ENCODE measurements at places on chromosomes 4 and X. TPM values are rescaled to one million over a fixed set of nuclear protein-coding genes. Genes with fewer than 3 reads are reported as not detected.

The PGAM4 gene
- not detected for polyA plus RNA-seq

The SLIT2 gene
- 49.7 TPM for polyA plus RNA-seq

The MAGEB1 gene
- polyA plus RNA-seq, result not detected

The DAPP1 gene
- 1.8 TPM for polyA plus RNA-seq

The BRS3 gene
- polyA plus RNA-seq, result 0.06 TPM

The CD38 gene
- 0.89 TPM for polyA plus RNA-seq

The PNMA3 gene
- polyA plus RNA-seq, result 16.7 TPM

- no peak for DNase-seq
Observed at GRCh38 chrX:65609237-65609636, 58.2 kb upstream of the MSN start.

- no peak for DNase-seq
Observed at GRCh38 chr4:55378617-55379467, 16.9 kb upstream of the TMEM165 start.

DNA sequence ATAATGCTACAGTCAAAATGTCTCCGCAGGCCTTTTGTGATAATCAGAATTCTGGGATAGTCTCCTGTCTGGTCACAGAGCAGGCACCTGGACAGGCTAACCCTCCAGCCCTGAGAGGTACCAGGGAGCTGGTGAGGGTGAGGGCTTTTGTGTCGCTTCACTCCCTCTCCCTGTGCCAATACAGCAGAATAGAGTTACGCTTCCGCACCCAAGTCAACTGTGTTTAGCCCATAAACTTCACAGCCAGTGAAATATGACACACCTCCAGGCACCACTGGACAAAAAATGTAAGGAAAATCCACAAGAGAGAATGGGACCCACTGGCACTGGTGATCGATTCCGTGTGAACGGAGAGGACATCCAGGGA is 1.3 kb downstream of the GAK start:
- no peak for DNase-seq

GRCh38 chrX:12946838-12947544 is 27.9 kb upstream of the TMSB4X start:
- peak; percentile 36 for DNase-seq

DNA sequence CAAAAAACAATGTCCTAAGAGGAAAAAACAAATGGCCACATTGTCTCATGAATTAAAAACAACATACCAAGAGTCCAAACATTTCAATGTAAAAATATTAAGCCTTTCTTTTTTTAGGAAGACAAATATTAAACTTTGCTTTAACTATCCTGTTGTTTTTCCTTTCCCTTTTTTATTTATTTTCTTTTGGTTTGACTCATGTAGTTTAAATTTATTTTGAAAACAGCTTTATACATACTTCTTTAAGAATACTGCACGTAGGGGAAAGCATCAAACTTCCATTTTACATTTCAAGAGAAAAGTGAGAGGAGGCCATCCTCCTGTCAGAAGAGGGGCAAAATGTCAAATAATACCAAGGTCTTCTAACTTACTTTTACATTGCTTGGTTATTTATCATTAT is 8.7 kb downstream of the GAB1 start:
- no peak for DNase-seq

GRCh38 chr4:118775405-118775804 is 60.5 kb downstream of the SEC24D start:
- no peak for DNase-seq

DNA sequence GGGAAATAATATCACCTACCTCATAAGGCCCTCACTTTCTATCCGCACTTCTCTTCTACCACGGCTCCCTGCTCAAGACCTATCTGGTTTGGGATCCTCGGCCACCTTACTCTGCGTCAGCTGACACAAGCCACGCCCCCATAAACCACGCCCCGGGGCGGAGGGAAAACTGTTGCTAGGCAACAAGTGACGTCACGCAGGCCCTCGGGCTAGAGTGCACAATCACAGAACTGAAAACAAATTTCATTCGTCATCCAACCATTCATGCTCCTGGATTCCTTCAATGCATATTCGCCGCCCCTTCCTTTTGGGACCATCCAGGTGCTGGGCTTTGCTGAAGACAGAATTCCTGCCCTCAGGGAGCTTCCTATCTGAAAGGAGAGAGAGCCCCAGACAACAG is 66.3 kb downstream of the SMC1A start:
- DNase-seq, result no peak

GRCh38 chr4:821631-822030 is 4.3 kb downstream of the CPLX1 start:
- DNase-seq, result no peak

DNA sequence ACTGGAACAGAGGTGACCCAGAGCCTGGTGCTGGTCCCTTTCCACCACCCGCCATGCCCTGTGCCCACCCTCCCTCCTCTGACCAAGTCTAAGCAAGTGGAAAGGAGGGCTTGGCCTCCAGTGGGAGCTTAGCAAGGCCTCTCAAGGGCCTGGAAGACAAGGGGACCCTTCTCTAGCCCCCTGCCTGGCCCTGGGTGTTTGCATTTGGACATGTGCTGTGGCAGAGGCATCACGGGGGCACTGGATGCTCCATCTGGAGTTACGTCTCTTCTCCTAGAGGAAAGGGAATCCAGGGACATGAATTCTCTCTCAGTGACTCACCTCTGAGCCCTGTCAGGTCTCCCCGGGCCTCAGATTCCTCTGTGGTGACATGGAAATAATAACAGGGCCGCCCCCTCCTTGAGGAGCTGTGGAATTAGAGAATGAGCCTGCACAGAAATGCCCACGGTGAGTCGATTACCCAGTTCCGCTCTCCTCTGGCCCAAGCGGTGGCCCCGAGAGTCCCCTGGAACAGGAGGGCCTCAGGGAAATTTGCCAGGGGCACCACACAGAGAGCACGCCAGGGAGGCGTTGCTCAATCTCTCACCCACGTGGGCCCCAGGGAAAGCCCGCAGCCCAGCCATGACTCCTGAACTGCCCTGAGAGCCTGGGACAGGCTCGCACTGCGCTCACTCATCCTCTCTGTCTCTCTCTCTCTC is 189.6 kb downstream of the BCOR start:
- DNase-seq, result no peak

DNA sequence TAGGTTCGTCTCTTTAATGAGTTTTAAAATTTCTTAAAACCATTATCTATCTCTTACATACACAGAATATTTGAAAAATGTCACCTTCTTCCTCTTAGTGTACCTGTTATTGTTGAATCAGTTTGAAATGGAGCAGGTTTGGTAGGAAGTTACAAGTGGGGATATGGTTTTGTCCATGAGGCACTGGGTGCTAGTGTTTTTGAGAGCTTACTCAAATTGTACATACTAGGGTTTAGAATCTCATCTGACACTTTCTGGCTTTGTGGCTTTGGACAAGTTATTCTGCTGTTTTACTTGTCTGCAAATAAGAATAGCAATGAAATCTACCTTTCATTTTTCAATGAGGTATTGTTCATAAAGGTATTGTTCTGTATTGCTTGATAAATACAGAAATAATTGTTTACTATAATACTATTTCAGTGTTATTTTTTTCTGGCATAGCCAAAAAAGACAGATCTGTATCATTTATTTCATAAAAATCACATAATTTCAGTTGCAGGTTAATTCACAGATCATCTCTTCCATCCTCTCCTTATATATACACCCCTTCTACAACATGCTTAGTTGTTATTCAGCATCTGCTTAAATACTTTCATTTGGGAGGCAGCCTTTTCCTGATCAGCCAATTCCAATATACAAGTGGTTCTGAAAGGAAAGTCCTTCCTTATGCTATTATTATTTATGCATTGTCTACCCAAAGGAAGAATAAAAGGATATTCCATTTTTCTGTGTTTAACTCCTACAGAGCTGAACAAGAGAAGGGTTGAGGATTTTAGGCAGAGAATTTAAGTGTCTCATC is 13.3 kb downstream of the NCAPG start:
- no peak for DNase-seq

DNA sequence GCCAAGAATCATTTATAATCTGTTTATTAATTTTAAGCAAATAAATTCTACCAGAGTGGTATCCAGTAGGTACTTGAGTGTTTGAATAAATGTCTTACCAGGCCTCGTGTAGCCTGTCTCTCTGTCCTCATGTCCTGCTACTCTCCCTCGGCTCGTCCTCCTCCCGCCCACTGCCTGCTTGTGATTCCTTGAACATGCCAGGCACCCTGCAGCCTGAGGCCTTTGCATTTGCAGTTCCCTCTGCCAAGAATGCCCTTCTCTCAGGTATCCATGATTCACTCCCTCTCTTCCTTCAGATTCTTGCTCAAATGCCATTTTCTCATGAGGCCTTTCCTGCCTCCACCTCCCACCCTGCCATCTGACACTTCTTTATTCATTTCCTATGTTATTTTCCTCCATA is 209.7 kb upstream of the PRPS2 start:
- DNase-seq, result no peak

- DNase-seq, result peak; percentile 23
Observed at GRCh38 chrX:12153741-12154140, 15.5 kb downstream of the FRMPD4 start.

GRCh38 chr4:37584071-37584470 is 102.1 kb downstream of the RELL1 start:
- no peak for DNase-seq
